Brain (organoid and tissue), 16 donors: ENCODE measurements at places on chromosomes 11 and 22. TPM values are rescaled to one million over a fixed set of nuclear protein-coding genes. Genes with fewer than 3 reads are reported as not detected.

DNA sequence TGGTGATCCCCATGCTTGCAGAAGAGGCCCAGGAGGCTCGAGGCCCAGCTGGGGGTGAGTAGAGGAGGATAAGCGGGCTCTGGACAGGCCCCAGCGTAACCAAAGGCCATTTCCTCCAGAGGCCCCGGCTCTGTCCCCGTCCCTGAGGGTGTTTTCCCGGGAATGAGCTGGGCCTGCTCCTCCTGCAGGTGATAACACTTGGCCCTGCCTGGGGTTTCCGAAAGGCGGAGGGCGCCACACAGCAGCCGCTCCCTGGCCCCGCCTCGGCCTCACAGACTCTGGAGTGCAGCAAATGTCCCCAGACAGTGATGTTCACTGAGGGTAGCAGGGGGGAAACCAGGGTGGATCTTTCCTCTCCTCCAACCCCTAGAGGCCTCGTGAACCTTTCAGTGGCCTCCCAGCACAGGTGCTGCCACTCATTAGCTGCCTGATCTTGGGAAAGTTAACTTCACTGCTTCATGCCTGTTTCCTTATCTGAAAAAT lies 10.5 kb upstream of the MGAT3 start:
- no peak for DNase-seq

GRCh38 chr11:63764679-63765647 lies 3.6 kb downstream of the ZFTA start:
- DNase-seq = no peak

SLC7A4 gene
- 7.3 TPM for polyA plus RNA-seq

DNA sequence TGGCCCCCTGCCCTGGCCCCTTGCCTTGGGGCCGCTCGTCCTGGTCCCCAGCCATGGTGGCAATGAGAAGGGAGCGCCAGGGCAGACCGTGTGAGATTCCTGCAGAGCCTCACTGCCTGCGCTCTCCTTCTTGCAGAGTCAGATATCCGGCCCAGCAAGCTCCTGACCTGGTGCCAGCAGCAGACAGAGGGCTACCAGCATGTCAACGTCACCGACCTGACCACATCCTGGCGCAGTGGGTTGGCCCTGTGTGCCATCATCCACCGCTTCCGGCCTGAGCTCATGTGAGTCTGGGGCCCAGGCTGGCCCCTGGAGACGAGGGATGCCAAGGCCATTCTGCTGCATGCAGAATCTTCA lies 114.1 kb downstream of the MICAL2 start:
- DNase-seq = no peak

FAM111B gene
- polyA plus RNA-seq = 4.8 TPM

DNA sequence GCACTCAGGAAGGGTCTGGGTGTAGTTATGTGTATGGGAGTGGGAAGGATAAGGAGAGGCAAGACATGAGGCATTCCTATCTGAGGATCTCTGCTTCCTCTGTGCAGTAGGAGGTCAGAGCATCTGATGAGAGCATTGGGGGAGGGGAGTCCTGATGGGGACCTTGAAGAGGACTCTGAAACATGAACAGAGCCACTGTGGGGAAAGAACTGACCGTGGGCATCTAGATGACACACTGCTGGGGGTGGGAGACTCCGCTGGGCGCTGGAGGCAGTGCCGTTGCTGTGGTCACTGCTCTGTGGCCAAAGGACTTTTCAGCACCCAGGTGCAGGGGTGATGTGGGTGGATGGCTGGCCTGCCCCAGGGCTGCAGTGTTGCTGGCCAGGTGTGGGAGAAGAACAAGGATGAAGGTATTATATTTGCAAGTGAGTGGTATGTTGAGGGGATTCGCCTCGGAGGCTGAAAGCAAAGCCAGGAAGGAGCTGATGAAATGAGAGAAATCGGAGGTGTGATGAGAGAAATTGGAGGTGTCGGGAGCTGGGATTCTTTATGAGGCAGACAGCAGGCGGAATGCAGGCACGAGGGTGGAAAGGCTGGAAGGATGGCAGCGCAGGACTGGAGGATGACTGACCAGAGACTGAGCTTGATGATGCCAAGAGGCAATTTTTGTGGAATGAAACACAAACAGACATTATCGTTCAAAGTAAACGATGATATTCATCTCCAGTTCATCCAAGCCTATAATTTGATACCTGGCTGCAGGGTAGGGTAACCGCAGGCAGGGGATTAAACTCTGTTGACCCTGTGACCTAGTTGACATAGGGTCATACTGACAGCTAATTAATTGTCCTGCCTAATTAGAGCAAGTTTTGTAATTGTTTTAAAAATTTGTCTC lies 19.4 kb upstream of the TMPRSS4 start:
- peak; percentile 25 for DNase-seq

DNA sequence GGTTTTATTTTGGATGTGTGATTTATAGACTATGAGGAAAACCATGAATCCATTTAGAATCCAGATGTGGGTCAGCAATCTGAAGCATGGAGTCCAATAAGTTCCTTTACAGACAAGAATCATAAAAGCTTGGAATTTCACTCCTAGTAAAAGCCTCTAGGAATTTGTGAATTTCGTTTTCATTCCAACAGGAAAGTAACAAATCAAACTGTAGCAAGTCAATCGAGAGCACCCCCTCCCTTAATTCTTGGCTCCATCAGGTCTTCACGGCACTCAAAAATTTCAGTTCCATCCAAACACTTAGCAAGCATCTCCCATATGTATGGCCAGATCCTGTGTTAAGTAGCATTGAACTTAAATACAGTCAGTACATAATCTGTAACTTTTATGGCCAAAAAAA lies 143.6 kb upstream of the POU2AF2 start:
- DNase-seq = no peak

OR51B4 gene
- polyA plus RNA-seq = not detected

GUCD1 gene
- polyA plus RNA-seq = 91.5 TPM

DNA sequence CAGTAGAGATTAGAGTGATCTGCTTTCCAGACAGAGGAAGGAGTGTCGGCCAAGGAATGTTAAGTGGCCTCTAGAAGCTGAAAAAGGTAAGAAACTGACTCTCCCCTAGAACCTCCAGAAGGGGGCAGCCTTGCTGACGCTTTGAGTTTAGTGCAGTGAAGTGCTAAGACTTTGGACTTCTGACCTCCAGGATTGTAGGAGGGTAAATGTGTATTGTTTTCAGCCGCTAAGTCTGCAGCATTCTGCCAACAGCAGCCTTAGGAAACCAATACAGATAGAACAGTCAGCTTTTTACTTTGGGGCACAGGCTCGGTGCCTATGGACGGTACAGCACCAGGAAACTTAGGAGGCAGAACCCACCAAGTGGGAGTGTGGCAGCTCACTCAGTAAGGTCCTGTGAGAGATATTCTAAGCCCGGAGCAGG lies 3.6 kb upstream of the TBC1D22A start:
- no peak for DNase-seq

- DNase-seq = no peak
These were observed 4.8 kb upstream of the FXYD2 start for GRCh38 chr11:117829369-117829725.

- no peak for DNase-seq
These were observed 5.3 kb downstream of the P2RY6 start for GRCh38 chr11:73277467-73277866.

GRCh38 chr22:47448231-47449223 lies 686.1 kb downstream of the TBC1D22A start:
- DNase-seq = no peak

MPPED2 gene
- polyA plus RNA-seq = 3.4 TPM

DNA sequence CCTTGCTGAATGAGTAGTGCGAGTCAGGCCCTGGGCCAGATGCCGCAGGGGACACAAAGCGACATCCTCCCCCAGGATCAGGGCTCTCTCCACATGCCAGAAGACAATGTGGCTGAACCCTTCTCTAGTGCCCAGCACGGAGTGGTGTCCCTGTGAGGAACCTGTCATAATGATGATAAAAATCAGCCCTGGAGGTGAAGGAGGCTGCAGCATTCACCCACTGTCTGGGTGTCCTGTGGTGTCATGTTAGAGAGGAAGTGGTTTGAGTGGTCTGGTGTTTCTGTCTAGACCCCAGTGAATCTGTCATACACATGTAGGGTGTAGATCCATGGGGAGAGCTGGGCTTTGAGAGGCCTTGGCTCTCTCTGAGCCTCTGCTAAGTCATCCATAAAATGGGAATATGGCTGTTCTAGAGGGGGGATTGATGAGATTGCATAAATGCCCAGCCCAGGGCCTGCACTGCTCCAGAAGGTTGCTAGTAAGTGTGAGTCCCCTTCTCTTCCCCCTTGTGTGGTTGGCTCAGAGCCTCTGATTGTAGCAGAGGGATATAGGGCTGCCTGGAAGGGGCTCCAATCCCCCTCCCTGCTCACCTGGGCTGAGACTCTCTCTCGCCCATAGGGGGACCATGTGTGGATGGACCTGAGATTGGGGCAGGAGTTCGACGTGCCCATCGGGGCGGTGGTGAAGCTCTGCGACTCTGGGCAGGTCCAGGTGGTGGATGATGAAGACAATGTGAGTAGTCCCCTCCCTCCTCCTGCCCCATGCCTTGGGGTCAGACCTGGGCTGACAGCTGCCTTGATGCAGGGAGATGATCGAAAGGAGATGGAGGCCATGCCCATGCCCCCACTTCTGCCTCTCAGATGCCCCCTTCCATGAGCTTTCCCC lies 14.3 kb downstream of the MYO7A start:
- no peak for DNase-seq

GRCh38 chr22:32926600-32926999 lies 125.1 kb downstream of the TIMP3 start:
- no peak for DNase-seq

- DNase-seq = no peak
These were observed 3.8 kb downstream of the TMEM41B start for GRCh38 chr11:9310485-9311090.

DNA sequence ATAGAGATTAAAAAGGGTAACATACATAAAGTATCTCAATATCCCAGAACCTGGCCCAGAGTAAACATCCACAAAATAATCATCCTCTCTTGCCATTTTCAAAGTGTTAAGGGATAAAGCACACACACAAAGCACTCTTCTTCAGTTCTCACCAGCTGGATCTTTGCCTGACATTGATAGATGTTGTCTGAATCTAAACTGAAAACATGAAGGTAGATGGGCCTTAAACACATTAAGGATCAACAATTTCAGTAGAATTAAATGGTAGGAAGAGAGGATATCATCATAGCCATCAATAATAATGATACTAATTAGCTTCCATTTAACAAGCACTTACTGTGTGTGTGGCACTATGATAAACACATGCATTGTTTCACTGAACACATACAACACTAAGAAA lies 261.1 kb downstream of the OPCML start:
- no peak for DNase-seq

GRCh38 chr11:7882860-7883259 lies 48.2 kb downstream of the OR10A6 start:
- DNase-seq = no peak

GRCh38 chr22:17988800-17989513 lies 35.4 kb downstream of the MICAL3 start:
- DNase-seq = no peak

GRCh38 chr22:32480238-32480637 lies 5.6 kb downstream of the FBXO7 start:
- no peak for DNase-seq

TOMM22 gene
- 72.7 TPM for polyA plus RNA-seq

DNA sequence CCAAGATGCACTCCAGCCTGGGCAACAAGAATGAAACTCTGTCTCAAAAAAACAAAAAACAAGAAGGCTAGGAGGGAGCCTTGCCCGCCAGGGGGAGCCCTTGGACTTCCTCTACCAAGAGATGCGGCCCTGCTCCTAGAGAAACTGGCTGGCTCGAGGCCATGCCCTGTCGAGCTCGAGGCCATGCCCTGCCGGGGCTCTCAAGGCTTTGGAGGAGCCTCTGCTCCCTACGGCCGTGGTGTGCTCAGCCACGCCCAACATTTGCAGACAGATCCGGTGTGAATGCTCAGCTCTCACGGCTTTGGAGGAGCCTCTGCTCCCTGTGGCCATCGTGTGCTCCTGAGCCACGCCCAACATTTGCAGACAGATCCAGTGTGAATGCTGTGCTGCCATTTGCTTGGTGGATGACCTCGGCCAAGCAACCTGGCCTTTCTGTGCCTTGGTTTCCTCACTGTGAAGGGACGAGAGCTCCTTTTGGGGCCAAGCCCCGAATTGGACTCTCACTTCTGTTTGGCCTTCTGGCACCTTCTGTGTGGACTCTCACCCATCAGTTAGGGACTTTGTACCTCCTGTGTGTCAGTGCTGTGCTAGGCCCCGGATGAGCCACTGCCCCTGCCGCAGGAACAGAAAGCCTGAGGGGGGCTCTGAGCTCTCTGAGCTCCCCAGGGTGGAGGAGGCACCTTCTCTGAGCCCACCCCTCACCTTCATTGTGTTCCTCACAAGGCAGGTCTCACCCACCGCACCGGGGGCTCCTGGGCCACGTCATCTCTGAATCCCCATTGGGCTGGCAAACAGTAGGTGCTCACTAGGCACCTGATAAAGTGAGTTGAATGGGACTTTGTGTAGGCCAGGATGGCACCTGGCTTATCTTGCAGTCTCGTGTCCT lies 14.1 kb downstream of the C11orf24 start:
- DNase-seq = peak; percentile 94

- DNase-seq = no peak
These were observed 9.4 kb downstream of the TMPRSS13 start for GRCh38 chr11:117919781-117920221.

DNA sequence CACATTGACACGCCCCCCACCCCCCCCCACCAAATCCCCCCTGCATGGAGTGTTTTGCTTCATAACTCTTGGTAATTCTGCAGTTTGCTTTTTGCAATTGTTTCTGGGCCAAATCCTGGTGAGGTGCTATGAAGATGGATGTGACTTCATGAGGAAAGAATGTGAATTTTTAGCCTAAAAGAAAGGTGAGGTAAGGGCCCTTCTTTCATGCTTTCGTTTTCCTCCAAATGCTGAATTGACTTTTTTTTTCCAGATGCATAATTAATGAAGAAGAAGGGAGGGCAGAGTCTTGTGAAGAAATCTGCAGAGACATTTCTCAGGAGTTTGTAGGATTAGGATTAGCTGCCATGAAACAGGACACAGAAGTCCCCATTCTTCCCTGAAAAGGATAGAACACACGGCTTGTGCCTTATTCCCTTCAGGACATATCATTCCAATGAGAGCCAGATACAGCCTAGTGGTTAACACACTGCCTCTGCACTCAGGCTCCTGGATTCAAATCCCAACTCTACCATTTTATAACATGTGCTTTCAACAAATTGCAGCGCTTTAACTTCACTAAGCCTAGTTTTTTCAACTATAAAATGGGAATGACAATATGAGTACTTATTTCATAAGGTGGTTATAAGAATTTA lies 19.6 kb upstream of the TBCEL start:
- no peak for DNase-seq

DNA sequence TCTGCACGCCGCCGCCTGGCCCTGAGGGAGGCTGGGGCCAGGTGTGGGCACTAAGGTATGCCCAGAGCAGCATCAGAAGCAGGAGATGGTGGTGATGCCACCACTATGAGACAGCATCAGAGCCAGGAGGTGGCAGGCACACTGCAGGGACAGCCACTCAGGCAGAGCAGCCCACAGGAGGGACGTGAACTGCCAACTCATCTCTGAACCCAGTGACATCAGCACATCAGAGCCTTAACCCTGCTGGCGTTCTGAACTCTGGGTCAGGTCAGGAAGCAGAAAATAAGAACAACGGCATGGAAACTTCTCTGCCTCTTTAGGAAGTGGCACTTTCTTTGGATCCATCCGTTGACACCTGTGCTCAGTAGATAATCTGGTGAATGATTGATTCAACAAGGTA lies 14.7 kb upstream of the IFT27 start:
- no peak for DNase-seq
